ENCODE measurements at places on chromosomes 12 and 14.
A peak's percentile ranks its signal among the peaks of the same experiment; 100 is the strongest.

DNA sequence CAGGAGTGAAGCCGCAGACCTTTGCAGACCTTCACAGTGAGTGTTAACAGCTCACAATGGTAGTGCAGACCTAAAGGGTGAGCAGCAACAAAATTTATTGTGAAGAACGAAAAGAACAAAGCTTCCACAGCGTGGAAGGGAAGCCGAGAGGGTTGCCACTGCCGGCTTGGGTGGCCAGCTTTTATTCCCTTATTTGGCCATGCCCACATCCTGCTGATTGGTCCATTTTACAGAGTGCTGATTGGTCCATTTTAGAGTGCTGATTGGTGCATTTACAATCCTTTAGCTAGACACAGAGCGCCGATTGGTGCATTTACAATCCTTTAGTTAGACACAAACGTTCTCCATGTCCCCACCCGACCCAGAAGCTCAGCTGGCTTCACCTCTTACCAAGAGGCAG is 35.5 kb downstream of the MAPK1IP1L start:
- DNase-seq, result no peak

DNA sequence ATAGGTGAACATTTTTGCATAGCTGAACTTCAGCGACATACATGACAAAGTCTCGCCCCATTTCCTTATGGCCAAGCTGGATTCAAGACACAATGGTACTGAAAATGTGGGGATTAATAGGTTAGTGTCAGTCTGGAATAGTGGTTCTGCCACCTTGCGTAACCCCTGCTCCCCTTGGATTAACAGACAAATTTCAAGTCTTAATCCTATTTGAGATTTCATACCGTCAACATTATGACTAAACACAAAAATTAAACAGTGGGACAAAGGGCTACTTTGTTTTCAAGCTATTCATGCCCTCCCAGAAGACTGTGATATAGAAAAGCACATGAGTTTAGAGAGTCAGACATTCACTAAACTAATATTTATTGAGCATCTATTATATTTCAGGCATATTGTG is 138.9 kb upstream of the HIF1A start:
- DNase-seq, result no peak

DNA sequence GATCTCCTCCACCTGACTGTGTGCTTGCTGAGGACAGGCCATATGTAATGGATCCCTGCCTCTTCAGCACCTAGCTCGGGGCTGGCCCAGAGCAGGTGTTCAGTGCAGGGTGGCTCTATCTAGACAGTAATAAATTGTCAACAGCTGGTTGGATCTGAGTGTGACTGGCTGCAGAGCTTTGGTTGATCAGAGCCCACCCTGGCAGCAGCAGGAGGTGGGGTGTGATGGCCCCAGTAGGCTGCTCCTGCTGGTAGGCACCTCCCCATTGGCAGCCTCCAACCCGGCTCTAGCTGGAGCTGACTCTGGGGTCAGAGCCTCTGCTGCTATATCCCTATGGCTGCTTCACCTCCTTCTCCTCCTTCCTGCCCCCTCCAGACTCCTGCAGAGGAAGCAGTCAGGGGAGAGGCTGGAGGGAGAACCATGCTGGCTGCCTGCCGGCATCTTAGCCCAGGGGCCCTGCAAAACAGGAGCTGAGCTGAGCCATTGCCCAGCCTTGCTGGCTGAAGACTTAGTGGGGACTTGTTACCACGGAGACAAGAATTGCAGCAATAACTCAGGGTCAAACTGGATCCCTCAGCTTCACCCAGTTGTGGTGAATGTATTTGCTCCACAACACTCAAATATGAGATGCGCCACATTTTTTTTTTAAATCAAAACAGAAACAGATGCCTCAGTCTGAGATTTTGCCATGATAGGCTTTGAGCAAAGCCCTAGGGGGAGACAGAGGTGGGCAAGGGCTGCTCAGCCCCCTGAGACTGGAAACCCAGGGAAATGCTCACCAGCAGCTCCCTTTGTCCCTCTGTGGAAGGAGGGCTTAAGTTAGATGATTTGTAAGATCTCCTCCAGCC is 22.2 kb downstream of the TMEM63C start:
- peak; percentile 39 for DNase-seq

GRCh38 chr12:14710632-14711320 is 14.4 kb upstream of the GUCY2C start:
- DNase-seq, result no peak

GRCh38 chr12:96208346-96208745 is 14.2 kb downstream of the ELK3 start:
- DNase-seq, result no peak

DNA sequence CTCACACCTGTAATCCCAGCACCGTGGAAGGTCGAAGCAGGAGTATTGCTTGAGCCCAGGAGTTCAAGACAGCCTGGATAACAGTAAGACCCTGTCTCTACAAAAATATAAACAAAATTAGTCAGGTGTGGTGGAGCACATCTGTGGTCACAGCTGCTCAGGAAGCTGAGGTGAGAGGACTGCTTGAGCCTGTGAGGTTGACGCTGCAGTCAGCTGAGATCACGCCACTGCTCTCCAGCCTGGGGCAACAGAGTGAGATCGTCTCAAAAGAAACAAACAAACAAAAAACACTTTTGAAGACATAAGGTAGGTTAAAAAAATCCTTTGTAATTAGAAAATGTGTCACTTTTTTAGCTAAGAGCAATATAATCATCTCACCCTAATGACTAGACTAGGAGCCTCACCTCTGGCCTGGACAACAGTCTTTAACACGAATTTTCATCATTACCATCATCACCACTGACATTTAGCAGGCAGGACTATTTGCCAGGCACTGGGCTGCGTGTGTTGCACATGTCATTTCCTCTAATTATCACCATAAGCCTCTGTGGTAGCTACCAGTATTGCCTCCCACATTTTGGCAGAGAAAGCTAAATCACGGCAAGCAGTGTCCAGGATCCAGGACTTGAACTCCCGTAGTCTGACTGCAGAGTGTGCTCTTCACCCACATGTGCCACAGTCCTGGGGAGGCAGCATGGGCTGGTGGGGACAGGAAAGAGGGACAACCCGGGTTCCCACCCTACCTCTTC is 4.6 kb upstream of the SYCP3 start:
- DNase-seq, result no peak
